ENCODE measurements at places on chromosomes 7 and 10.

DNA sequence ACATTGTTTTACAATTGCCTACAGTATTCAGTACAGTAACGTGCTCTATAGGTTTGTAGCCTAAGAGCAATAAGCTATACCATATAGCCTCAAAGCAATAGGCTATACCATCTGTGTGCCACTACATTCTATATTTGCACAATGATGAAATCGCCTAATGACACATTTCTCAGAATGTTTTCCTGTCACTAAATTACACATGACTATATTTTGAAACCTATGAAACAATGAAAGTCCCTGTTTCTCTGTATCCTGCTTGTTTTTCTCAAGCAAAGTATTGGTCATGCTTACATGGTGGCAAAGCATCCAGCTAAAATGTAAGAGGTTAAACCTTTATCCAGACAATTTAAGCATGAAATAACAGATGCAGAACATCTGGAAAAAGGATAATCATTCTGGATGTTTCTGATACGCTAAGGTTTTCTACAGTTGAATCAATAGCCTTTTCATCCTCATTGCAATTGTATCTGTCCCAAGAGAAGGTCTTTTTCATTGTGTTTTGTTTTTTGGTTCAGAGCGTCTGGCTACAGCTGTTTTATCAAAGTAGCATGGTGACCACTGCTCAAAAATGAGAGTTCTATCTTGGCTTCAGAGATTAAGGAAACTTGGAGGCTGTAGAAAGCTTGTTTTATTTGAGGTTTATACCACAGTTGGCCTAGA, 81.7 kb downstream of the CSTF2T start:
- DNase-seq: no peak

GRCh38 chr10:133249094-133249780, 11.6 kb downstream of the VENTX start:
- DNase-seq: no peak

- DNase-seq: no peak
Observed at GRCh38 chr7:7902845-7903244, 65.8 kb upstream of the GLCCI1 start.

- DNase-seq: no peak
Observed at GRCh38 chr10:44636625-44637024, 251.7 kb upstream of the CXCL12 start.

DNA sequence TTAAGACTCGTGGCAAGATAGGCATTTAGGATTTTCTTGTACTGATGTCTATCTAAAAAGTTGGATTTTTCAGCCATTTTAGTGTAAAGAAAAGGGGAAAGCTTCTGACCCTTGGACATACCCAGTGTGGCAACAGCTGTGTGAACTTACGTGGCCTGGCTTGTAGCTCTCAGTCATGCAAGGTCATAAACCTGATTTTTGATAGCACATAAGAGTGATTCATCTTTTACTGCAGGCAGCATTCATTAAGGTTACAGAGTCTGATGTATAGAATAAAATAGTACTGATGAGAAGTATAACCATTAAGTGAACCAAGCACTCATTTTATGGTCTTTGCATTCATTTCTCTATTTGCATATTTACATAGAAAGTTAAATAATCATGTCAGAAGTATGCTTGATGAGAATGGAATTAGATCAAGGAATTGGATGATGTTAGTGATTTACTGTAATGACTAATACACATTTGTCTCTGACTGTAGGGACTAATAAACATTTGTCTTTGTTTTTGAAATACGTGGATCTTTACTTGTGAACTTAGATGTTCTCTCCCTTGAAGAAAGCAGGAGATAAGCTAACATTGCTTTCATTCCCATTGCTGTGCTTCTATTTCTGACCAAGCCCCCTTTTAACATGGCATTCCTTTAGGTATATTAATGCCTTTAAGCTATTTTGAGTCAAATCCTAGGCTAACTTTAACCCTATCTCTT, 88.2 kb downstream of the GSDME start:
- no peak for DNase-seq
